RWPE2 (cell line): ENCODE measurements at places on chromosomes 12 and 14.
A peak's percentile ranks its signal among the peaks of the same experiment; 100 is the strongest.

GRCh38 chr12:6083601-6084000 lies 40.9 kb downstream of the VWF start:
- no peak for DNase-seq

GRCh38 chr14:76551906-76552305 lies 176.0 kb downstream of the ESRRB start:
- no peak for DNase-seq

DNA sequence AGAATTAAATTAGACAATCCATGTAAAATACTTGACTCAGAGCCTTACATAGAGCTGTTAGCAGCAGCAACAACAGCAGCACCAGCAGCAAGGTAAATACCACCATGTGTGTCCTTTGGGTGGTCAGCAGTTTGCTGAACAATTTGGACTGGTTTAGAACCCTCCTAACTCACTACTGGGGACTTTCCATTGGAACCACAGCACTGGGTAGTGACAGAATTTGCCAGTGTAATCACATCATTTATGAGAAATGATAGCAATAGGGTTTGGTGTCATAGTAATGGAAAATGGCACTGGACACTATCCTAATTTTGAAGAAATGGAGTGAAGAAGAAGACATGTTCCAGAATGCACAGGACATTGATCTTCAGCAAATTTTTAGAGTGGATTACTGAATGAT lies 392.8 kb downstream of the RAD51B start:
- no peak for DNase-seq

GRCh38 chr14:61591862-61592261 lies 103.5 kb upstream of the HIF1A start:
- DNase-seq, result no peak

DNA sequence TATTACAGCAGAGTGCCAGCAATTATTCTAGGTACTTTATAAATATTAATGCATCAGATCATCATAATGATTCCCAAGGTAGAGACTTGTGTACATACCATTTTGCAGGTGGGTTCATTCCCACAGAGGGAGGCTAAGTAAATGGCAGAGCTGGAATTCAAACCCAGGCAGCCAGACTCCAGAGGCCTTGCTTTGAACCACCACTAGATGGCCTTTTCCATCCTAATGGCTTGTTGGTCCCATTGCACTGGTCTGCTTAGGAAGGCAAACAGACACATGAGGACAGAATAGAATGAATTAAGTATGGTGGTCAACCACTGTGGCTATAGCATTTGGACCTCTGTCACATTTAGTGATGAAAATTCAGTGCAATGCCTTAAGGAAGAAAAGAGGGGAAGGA lies 158.7 kb downstream of the METTL25 start:
- no peak for DNase-seq

DNA sequence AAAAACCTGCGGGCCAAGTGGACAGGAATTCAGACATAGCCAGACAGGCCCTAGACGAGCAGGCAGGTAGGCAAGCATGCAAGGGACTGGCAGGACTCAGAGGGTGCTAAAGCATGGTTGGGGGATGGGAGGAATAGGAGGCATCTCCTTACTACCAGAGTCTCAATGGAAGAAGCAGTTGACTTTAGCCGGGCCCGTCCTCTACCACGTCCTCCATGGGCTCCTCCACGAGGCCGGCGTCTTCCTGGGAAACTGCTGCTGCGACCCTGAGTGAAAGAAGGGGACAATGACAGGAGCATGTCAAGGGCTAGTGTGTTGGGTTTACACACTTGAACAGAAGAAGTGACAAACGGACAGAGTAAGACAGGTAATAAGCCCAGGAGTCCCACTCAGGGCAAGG lies 11.6 kb downstream of the KMT2D start:
- no peak for DNase-seq

DNA sequence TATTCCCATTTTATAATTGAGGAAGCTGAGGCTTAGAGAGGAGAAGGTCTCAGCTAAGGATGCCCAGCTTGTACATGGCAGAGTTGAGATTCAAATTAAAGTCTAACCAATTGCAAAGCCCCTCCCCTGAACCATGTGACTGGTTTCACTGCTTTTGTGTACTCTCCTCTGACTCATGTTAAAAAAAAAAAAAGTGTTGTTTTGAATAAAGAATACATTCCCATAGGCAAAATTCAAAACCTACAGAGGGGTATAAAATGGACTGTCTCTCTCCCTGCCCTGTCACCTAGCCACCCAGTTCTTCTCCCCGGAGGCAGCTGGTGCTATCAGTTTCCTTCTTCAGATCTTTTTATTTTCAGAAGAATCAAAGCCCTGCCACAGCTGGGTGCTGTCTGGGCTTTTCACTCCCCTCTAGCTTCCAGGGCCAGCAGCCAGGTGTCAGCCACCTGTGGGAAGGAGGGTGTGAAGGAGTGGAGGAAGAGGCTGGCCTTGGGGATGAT lies 5.4 kb downstream of the PSMD9 start:
- DNase-seq, result no peak

DNA sequence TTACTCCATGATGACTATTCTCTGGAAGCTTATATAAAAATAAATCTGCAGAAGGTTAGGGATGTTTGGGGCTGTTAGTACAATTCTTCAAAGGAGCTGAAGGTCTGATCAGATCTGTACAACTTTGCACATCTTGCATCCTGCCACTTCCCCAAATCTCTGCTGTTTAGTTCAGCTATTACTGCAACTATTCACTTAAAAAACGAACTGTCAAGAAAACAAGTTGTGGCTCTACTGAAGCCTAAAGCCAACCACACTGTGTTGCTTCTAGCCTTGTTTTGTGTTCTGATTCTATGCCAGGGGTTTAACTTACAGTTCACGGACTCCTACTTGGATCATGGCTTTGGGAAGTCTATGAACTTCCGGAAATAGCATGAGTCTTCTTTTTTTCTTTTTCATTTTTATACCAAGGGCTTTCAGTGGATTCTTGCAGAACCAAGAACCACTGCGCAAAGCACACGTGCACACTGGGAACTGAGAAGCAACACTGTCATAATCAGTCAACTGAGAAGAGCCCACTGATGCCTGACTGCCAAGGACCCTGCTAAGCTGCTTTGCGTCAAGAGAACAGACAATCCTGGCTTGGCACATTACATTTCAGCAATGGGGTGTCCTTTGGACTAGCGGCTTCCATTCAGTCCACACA lies 66.3 kb upstream of the EEA1 start:
- DNase-seq, result no peak

GRCh38 chr12:98453070-98453469 lies 62.3 kb upstream of the TMPO start:
- no peak for DNase-seq

DNA sequence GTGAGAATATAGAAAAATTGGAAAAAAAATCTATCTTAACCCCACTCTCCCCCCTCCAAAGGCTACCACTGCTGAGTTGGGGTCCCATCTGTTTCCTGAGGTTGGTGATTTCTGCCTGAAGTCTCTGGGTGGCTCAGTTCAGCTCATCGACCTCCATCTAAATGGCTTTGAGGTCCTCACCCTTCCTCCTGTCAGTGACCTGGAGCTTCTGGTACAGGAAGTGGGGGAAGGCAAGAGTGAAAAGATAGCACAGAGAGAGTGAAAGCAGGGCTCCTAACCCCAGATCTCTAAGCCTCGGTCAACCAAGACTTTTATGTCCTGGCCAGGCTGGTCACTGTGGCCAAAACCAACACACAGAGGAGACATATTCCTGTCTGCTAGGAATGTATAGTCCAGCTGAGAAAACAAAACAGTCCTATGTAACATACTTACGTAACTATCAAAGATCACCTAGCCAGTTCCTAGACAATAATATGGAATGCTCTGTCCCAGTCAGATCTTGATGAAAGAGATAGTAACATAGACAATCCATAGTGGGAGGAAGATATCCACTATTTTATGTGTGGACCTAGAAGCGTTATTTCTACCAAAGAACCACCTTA lies 12.3 kb upstream of the KRT73 start:
- DNase-seq, result no peak

GRCh38 chr14:68547305-68548193 lies 245.3 kb downstream of the ZFP36L1 start:
- peak; percentile 93 for DNase-seq

GRCh38 chr12:23352670-23353069 lies 596.8 kb downstream of the SOX5 start:
- no peak for DNase-seq

DNA sequence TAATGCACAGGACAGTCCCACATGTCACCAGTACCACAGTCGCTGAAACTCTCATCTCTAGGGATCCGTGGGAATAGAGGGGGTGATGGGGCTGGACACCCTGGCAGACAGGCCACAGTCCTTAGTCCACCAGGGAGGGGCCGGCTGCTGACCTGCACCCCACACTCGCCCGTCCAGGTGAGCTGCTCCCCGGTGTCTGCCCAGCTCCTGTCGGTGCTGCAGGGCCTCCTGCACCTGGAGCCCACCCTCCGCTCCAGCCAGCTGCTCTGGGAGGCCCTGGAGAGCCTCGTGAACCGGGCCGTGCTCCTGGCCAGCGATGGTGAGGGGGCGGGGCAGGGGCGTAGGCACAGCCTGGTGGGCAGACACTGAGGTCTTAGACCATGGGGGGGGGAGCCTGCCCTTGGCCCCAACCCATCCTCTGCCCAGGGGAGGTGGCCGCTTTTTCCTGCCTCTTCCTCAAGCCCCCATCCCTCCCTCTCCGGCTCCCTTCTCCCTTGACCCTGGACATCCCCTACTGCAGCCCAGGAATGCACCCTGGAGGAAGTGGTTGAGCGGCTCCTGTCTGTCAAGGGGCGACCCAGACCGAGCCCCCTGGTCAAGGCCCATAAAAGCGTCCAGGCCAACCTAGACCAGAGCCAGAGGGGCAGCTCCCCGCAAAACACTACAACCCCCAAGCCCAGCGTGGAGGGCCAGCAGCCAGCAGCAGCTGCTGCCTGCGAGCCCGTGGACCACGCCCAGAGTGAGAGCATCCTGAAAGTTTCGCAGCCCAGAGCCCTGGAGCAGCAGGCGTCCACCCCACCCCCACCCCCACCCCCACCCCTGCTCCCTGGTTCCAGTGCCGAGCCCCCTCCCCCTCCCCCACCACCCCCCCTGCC lies 17.1 kb upstream of the ADSS1 start:
- no peak for DNase-seq

DNA sequence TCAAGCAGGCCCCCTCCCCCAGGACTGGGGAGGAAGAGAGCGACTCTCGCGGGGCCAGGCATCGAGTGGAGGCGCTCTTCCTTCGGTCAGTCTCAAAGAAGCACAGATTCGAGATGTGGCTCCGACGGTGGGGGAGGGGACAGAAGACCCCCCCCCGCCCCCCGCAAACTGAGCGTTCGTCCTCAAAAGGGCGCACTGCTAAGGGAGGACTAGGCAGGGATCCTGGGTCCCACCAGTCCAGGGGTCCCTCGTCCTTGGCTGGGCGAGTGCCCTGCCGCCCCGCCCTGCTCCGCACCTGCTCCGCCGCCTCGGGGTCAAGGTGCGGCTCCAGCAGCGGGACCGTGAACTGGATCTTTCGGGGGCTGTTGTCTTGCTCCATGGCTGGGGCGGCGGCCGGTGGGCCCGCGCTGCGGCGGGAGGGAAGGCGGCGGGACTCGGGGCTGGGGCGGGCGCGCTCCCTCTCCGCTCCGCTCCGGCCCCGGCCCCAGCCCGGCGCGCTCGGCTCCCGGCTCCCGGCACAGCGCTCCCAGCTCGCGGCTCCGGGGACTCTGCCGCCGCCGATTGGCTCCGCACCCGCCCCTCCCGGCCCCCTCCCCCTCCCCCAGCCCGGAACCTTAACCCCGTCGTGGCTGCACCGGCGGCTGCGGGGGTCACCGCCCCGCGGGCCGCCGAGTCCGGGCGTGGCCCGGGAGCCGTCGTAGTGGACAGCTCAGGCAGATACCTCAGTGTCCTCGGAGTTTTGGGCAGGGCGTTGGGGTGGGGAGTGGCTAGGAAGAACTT lies at the start of gene PPP1R1A:
Gene PPP1R1A, minus strand, starts transcription at position 550 of the 780 bp plus-strand sequence. Its CDS starts 171 bp downstream, at position 379.
- DNase-seq, result no peak

GRCh38 chr14:22861651-22862050 lies 9.9 kb upstream of the LRP10 start:
- DNase-seq, result peak; percentile 38

- no peak for DNase-seq
Measured at GRCh38 chr14:81509838-81510452, 23.7 kb downstream of the SEL1L start.

DNA sequence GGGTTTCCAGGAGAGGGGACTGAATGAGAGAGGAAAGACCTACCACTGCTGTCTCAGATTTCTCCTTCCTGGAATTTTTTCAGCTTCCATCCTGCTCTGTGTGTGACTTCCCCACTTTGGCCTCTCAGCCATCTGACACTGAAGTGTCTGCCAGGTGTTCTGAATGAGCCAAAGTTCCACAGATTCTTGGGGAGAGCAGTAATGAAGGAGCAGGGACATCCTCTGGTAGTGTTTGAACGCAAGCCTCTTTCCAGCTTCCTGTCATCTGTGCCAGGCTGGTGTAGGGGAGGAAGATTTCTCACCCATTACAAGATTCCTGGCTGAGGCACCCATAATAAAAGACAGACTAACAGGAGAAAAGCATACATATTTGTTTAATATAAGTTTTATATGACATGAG lies 141.7 kb upstream of the NRXN3 start:
- no peak for DNase-seq

- DNase-seq, result no peak
Measured at GRCh38 chr12:27549236-27549800, 25.3 kb downstream of the PPFIBP1 start.

- no peak for DNase-seq
Measured at GRCh38 chr12:111558107-111558376, 41.1 kb downstream of the ATXN2 start.

GRCh38 chr14:95207475-95208233 lies 50.3 kb upstream of the DICER1 start:
- DNase-seq, result no peak

GRCh38 chr12:86712425-86712843 lies 456.2 kb upstream of the MGAT4C start:
- DNase-seq, result no peak

DNA sequence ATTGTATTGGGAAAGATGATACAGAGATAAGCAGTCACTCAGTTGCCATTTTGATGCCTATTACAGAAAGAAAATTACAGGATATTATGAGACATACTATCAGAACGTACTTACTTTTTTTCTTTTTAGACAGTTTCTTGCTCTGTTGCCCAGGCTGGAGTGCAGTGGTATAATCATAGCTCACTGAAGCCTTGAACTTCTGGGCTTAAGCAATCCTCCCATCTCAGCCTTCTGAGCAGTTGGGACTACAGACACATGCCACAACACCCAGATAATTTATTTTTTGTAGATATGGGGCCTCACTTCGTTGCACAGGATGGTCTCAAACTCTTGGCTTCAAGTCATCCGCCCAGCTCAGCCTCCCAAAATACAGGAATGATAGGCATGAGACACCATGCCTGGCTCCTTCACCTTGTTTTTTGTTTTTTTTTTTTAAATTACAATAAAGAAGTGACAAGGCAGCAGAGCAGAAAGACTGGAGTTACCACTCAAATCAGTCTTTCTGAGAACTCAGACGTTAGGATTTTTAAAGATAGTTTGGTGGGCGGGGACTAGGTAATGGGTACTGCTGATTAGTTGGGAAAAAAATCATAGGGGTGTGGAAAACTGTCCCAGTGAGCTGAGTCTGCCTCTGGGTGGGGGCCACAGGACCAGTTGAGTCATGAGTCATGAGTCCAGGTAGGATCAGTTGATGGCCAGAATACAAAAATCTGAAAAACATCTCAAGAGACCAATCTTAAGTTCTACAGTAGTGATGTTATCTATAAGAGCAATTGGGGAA lies 11.5 kb upstream of the CPM start:
- no peak for DNase-seq
